Caki2 (cell line): ENCODE measurements at places on chromosomes 5 and 9.

DNA sequence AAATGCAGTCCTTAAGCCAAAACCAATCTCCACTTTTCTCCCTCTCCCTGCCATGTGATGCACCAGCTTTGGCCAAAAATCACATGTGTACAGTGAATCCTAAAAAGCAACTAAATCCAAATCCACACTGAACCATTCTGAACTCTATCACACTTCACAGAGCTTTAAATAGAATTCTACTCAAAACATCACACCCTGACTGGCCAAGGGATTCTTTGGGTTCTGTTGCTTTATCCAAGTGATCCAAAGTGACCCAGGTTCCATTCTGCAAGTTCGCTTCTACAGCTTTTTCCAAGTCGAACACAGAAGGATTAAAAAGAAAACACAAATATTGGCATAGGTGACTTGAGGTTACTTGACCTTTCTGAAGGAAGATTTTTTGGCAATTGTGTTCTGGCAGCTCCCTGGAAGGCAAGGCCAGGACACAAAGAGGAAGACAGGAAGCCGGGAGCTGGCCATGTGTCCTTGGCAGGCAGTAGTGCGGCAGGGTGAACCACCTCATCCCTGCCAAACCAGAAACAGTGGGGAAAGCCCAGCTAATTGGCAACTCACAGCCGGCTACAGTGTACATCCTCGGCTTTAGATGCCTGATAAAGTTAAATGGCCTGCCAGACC lies 115.0 kb downstream of the NFIB start:
- DNase-seq, result no peak

GRCh38 chr9:115883467-115884329 lies 269.9 kb upstream of the PAPPA start:
- DNase-seq, result peak; percentile 51

DNA sequence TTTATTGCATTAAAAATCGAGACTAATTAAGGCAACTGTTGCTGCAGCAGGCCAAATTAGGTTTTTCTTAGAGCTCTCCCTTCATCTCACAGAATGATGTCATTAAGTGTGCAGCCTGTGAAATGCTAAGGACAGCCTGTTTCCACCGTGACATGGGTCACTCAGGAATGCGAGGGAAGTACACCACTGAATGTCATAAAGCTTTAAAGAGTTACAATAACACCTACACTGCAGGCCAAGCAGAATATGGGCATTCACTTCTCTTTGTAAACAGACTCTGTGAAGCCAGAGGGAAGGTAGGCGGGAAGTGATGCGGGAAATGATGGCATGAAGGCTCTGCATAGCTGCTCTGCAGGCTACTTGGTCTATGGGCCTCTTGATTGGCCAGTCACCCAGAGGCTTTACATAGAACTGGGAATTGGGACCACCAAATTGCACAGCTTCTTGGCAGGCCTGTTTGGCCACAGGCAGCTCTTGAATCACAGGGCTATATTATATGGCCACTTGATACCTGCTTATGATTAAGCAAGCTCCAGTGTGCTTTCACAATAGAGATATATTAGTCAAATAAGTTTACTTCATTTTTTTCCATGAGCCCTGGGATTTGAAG lies 28.4 kb upstream of the AOPEP start:
- peak; percentile 66 for DNase-seq

- DNase-seq, result no peak
Measured at GRCh38 chr5:65803699-65804391, 81.8 kb downstream of the NLN start.

DNA sequence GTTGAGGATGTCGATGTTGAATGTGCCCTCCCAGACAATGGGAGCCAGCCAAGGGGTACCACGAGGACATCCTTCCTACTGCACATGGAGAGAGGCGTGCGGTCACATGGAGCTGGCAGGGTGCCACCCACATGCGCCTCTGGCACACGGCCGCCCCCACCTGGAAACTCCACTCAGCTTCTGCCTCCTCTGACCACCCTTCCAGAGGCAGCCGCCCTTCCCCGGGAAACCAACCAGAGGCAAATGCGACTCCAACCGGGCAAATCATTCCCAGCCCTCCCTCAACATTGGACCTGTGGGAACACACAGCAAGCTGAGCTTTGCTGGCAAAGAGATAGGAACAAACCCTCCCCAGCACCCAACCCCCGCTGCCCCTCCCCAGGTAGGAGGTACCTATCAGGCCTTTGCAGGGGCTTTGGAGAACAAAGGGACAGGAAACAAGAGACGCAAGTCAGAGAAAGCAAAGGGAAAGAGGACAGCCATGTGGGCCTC lies 17.5 kb downstream of the ABO start:
- peak; percentile 48 for DNase-seq

GRCh38 chr5:65263321-65263720 lies 218.4 kb downstream of the ADAMTS6 start:
- no peak for DNase-seq

DNA sequence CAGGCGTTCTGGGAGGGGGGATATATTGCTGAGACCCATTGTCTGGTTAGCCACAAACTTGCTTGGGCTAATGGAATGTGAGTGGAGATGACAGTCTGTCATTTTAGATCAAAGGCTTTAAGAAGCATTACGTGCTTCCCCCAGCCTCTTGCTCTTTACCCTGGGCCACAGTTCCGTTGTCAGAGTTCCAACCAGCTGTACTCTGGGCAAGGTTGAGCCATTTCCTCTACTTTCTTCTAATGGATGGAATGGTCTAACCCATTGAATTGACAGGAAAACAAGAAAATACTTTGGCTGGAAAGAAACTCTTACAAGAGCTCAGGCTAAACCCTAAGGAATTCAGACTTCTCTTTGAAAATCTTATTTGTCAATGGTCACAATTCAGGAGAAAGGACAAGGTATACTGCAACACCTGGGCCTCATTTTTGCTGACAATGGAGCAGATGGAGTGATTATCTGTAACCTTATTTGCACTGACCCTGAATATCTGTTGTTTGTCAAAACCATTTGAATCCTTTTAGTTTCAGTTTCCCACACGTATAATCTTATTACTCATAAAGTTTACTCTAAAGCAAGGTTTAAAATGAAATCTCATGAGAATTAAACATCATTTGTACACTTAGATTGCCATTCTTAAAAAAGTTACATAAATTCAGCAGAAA lies 231.4 kb downstream of the PDE4D start:
- DNase-seq, result no peak

- peak; percentile 65 for DNase-seq
Measured at GRCh38 chr5:172788771-172789686, 18.0 kb upstream of the DUSP1 start.

DNA sequence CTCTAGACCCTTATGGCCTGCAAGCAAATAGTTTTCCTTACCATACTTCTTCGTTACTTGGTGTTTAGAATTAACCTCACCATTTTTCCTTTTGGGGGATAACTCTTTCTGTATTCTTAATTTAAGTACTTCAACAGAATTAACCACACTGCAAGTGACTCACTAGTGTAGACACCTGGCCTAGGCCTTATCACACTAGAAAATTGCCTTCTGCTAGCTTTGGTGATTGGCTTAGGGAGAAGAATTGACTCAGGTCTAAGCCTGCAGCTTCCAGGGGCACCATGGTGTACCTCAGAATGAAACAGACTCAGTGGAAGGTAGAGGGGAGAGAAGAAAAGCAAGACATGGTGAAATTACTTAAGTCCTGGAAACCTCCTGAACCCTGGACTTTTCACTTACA lies 112.8 kb upstream of the HMHB1 start:
- no peak for DNase-seq

DNA sequence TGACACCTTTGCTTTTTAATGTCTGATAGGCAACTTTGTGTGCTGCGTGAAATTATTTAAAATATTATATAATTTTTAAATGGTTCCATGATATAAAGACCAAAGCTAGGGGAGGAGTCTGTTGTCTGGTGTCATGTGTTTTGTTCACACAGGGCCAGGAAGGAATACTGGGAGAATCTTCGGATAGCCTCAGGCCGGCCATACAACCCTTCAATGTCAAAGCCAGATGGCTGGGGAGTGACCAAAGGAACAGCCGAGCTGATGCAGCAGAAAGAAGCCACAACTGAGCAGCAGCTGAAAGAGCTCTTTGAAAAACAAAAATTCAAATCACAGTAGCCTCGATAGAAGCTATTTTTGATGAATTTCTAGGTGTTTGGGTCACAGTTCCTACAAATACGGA lies 19.2 kb downstream of the BHMT start:
- DNase-seq, result no peak

- DNase-seq, result no peak
Measured at GRCh38 chr9:89710697-89711096, 105.9 kb downstream of the GADD45G start.

- DNase-seq, result no peak
Measured at GRCh38 chr9:37618817-37619216, 26.4 kb upstream of the TOMM5 start.

DNA sequence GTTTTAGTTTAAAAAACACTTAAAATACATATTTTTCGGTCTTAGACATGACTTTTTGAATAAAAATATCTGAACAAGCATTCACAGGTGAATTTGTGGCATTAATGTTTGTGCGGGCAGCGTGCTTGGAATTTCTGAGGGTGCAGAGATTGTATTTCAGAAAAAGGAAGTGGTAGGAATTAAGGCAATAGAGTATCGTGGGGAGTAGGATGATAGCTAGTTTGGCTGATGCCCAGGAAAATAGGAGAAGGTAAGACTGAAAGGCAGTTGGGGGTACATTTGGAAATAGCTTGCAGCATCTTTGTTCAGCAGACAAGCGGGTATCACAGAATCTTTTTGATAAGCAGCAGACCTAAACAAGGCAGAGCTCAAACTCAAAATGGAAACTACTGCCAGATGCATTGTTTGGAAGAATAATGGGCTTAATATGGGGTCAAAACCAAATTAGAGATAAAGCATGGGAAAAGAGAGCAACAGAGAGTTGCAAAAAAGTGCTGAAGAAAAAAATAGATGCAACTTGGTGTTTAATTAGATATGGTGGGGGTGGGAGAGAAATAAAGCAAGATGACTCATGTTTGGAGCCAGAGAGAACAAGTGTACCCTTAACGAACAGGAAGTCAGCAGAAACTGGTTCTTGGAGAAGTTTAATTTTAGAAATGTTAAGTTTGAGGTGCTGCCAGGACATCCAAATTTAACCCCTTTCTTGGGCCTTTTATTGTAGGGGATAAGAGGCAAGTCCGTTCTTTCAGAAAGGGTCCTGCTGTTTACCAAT lies 85.7 kb upstream of the ARRDC3 start:
- no peak for DNase-seq

DNA sequence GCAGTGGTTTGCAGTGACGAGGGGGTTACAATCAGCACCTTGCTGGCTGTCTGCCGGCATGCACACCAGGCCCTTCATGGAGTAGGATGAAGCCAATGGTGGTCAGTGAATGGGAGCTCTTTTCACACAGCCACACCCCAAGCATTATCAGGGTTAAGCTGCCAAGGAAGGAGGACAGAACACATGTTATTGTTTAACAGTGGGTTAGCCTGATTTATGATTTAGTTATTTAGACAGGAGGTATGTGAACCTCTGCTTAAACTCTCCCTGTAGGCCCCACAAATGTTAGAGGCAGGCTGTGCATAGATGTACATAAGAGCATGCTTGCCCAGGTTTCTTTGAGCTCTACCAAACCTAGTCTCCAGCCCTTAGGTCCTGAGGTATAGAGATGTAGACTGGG lies 262.9 kb downstream of the SPOCK1 start:
- DNase-seq, result no peak

DNA sequence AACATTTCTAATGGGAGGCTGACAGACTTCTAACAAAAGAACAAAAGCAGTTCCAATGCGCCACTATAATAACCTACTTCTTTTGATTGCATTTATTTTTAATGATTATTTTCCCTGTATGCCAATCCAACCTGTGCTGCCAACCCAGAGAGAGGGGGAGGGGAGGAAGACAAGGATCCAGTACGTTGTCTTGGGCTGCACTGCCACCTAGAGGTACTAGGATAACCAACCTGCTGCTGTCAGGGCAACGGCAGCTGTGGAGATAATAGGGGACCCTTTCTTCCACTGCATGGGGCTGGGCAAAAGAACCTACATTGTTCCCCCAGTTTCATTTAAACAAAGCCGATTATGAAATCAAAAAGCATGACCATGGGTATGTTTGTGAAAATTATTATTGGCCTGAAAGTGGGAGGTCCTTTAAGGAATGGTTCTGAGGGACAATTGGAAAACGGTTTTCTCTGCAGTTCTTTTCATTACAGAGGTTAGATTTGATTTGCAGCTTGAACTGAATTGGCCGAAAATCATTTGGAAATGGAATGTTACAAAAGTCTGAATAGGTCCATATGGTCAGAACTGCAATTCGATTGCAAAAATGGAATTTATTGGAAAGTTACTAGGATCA lies 101.3 kb downstream of the RASEF start:
- DNase-seq, result peak; percentile 64

DNA sequence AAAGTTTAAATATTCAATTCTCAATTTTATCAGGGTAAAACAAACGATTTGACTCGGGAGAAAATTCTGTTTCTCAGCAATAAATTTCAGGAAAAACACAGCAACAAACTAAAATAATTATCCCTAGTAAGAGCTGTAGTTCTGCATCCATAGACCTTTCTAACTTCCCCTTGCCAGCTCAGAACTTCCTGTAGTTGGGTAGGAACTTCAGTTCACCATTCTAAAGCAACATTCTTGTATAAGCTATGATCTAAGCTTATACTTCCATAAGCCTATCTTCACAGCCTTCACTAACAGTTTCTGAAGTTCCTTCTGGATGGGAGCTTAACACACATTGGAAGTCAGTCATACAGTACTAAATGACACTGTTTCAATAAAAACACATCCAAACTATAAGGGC lies 96.6 kb downstream of the UBAP2 start:
- no peak for DNase-seq

GRCh38 chr9:96137671-96138429 lies 164.1 kb downstream of the HSD17B3 start:
- no peak for DNase-seq

DNA sequence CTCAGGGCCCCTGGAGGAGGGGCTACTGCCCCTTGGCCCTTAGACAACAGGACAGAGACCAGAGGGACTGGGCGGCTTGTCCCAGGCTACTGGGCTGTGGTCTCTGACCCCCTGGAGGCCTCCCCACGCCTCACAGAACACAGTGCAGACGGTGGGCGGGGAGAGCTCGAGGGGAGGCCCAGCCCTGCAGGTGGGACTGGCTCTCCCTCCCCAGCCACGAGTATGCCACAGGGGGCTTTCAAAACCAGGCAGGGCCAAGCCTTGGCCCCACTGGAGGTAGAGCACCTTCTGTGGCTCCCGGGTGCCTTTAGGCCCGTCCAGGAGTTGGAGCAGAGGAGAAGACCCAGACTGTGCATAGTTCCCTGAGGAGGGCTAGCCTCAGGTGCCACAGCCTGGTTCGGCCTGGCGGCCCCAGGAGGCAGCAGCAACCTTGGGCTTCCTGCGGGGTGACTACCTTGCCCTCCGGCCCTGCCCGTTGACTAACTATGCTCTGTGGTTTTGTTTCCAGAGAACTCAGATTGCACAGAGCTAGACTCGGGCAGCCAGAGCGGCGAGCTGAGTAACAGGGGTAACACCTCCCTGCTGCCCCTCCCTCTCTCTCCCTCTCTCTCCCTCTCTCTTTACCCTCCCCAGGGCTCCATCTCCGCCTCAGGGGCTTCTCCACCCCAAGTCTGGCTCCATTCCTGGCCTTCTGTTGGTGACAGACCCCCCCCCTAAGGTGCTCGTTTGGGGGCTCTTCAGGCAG lies 15.5 kb downstream of the CARD19 start:
- no peak for DNase-seq

- DNase-seq, result no peak
Measured at GRCh38 chr9:130289711-130290241, 24.2 kb downstream of the HMCN2 start.

GRCh38 chr5:156597276-156597675 lies 252.8 kb upstream of the PPP1R2B start:
- no peak for DNase-seq
